ENCODE measurements at places on chromosomes 16 and 17.
A peak's percentile ranks its signal among the peaks of the same experiment; 100 is the strongest.

- DNase-seq: no peak
Measured at GRCh38 chr17:66849851-66850580, 15.1 kb downstream of the CACNG5 start.

DNA sequence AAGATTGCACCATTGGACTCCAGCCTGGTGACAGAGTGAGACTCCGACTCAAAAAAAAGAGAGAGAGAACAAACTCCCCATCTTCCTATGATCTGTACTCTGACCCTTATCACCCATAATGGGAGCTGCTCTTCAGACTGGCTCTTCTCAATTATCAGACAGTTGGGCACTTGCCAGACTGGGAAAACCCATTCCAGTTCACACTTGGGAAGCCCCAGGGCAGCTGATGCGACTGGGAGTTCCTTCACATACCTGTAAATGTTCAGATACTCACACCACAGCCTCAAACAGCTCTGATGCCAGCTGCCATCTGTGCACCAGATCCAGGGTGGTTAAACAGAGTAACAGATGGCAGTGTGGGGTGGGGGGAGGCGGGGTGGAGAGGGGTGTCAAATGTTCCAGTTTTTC lies 23.8 kb upstream of the TMEM101 start:
- DNase-seq: no peak

GRCh38 chr16:86363057-86363490 lies 147.3 kb upstream of the FOXF1 start:
- no peak for DNase-seq

DNA sequence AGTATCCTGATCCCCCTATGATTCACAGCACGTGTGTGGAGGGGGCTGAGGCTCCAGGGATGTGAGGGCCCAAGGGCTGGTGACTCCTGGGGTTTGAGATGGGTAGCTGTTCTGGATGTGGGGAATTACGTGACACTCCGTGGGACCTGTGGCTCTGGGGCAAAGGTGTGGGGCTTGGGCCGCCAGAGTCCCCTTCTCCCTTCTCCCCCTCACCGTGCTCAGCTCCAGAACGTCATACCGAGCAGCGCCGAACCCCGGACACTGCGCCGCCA lies 7.2 kb downstream of the PLEKHH3 start:
- no peak for DNase-seq

GRCh38 chr17:1967213-1967612 lies 57.9 kb downstream of the RTN4RL1 start:
- no peak for DNase-seq

DNA sequence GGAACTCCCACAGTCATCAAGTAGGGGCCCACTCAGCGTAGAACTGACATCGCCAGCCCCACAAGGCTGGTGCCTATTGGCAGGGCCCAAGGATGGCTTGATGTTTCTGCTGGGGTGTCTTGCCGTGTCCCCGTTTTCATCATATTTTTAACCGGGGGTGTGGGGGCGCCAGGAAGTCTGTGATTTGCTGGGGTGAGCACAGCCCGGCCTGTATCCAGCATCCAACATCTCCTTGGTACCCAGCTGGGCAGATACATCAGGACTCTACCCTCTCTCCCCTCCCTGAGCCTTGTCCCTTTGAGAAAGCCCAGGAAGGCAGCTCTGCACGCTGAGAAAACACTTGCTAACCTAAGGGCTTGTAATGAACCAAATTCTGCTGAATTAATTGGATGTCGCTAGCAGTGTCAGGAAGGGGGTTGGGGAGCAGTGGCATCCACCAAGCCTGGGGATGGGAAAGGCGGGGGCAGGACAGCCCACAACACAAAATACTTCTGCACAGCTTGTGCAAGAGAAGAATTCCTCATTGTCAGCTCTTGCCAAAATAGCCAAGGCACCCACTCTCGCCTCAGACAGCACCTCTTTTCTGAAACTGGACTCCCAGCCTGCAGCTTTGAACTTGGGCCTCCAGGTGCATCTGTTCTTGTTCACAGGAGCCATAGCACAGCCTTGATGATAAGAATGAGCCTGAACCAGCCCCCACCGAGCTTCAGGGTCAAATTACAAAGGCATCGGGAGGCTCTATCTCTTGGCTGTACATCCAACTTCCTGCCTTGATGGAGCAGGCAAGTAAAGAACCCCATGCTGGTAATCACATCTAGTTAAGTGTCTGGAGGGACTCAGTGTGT lies 63.7 kb upstream of the LYRM9 start:
- DNase-seq: no peak

- DNase-seq: no peak
Measured at GRCh38 chr16:1108299-1109252, 12.5 kb upstream of the C1QTNF8 start.

DNA sequence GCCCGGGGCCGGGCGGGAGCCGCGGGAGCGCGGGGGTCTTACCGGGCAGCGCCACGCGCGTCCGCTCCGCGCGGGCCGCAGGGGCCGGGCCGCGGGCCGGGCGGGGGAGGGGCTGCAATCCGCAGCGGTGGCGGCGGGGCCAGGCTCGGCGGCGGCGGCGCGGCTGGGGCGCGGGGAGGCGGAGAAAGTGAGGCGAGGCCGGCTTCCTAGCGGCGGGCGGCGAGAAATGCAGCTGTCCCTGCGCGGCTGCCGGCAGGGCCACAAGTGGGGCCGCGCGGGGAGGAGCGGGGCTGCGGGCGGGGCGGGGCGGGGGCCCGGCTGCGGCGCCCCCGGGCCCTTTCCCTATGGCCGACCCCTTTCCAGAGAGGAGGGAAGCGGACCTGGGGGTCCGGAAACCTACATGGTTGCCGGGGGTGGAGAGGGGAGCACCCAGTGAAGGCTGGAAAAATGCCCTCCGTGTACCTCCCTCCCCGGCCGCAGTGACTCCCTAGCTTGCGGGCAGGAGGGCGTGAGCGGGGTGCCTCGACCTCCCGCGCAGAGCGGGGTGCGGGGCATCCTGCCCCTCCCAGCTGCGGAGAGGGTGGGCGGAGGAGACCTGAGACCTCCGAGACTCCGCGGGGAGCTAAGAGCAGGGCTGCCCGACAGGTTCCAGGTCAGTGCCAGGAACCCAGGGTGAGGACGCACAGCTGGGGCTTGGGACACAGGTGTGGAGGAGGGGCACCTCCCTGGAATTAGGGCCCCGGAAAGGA lies at the start of gene CUEDC1:
Gene CUEDC1, minus strand, starts transcription at position 230 of the 749 bp plus-strand sequence. CDS start 69,848 bp downstream, outside the sequence.
- peak; percentile 67 for DNase-seq

DNA sequence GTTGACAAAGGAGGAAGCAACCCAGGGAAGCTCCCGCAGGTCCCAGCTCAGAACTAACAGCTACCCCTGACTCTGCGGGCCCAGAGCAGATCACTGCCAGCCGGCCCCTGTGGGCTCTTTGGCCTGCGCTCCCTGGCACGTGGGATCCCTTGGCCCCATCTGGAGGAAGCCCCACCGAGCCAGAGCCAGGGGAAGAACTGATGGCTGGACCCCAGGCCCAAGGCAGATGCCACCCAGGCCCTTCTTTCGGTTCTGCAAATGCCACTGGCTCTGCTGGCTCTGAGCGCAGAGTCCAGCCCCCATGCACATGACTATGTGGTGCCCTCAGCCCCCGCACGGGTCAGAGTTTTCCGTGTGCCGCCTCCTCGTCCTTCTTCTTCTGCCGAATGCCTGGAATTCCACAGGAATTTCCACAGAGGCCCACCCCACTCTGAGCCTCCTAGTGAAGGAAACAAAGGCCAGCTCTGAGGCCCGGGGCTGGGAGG lies 35.8 kb upstream of the SNN start:
- no peak for DNase-seq

- no peak for DNase-seq
Measured at GRCh38 chr16:27156579-27156978, 46.7 kb upstream of the KDM8 start.

DNA sequence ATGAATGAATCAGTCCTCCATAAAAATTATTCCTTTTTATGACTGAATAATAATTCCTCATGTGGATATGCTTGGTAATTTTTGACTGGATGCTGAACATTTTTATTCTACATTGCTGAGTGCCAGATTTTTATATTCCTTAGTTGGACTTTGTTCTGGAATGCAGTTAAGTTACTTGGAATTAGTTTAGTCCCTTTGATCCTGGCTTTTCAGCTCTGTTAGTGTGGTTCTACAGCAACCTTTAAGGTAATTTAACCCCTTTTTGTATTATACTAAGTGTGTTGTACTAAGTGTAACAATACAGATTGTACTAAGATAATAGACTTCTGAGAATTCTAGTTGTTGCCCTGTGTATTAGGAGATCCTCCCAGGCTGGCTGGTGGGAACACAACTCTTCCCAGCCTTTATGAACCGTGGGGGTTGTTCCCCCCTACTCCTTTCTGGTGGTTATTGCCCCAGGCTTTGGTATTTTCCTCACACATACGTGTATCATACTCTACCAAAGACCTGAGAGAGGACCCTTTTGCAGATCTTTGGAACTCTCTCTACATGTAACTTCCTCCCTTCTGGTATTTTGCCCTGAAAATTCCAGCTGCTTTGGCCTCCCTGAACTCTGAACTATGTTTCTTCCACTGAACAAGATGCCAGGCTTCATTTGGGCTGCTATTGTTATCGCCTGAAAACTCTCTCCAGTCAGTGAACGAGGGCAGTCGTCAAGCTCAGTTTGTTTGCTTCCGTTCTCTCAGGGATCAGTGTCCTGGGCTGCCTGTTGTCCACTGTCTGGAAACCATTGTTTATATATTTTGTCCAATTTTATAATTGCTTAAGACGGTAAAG lies 30.5 kb downstream of the TANGO6 start:
- no peak for DNase-seq

DNA sequence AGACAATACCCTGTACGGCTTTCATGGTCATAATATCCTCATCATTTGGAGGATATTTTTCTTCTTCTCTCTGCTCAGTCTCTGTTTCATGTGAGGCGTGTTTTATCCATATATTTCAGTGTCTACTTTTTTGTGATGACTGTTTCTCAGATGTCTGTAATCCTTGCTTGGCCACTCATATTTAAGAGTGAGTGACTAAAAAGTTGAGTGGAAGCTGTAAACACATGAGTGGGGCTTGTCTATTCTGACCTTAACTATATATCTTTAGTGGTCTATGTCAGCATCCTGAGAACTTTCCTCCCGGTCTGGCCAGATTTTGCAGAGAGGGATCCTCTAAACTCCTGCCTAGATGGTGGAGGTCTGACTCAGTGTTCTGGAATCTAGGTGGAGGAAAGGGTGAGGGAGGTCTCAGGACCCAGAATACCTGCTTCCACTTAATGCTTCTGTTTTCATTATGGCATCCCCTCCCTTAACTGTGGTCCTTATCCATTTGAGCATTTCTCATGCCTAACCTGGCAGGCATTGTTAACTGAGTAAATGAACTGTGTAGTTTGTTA lies 6.0 kb downstream of the DDX19B start:
- DNase-seq: no peak

GRCh38 chr17:50467855-50468303 lies 801 bp downstream of the CHAD start:
- no peak for DNase-seq

DNA sequence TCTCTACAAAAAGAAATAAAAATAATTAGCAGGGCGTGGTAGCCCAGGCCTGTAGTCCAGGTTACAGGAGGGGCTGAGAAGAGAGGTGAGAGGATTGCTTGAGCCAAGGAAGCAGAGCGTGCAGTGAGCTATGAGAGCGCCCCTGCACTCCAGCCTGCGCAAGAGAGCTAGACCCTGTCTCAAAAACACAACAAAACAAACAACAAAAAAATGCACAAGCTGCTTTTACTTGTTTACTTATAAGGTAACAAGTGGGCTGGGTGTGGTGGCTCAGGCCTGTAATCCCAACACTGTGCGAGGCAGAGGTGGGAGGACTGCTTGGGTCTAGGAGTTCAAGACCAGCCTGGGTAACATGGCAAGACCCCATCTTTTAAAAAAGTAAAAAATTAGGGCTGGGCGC lies 1.7 kb downstream of the CYTH1 start:
- peak; percentile 42 for DNase-seq

- DNase-seq: no peak
Measured at GRCh38 chr16:84413244-84414004, 45.1 kb downstream of the ATP2C2 start.

- DNase-seq: no peak
Measured at GRCh38 chr17:72134608-72135394, 14.0 kb downstream of the SOX9 start.

- no peak for DNase-seq
Measured at GRCh38 chr16:76571755-76572154, 294.6 kb downstream of the CNTNAP4 start.

GRCh38 chr16:70162041-70162451 lies 11.5 kb upstream of the CLEC18C start:
- no peak for DNase-seq

DNA sequence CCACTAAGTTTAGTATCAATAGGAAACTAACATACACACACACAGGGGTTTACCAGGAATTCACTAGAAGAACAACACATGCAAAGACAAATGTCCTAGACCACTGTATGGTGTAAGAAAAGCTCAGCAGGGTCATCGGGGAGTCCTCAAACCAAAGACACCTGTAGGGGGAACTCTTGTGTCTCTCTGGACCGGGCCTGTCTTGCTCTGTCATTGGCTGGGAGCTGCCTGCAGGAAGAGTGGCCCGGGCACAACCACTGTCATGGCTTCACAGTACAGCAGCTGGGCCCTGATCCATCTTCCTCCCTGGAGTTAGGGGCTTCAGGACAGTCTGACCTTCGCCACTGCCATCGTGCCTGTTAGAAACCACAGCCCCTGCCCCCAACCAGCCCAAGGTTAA lies 263.6 kb upstream of the DYNLRB2 start:
- DNase-seq: no peak

DNA sequence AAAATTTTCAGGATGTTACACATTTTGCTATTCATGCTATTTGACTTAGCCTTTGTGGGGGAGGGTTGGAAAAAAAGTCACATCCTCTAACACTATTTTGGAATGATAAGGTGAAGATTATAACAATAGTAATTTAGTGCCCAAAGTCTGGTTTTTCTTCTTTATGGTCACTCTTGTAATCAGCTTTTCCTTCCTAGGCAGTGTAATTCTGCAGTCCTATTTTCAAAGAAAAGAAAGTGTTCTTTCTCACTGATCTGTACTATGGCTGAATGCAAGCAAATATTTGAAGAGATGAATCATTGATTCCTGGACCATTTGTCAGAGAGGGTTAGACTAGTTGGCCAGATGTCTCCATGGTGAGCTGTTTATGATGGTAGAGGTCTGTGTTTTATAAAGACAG lies 8.4 kb downstream of the RSPRY1 start:
- DNase-seq: no peak

GRCh38 chr17:4908711-4909496 lies 6.0 kb upstream of the CHRNE start:
- peak; percentile 84 for DNase-seq

- DNase-seq: no peak
Measured at GRCh38 chr16:79098907-79099306, 501.6 kb downstream of the MAF start.

DNA sequence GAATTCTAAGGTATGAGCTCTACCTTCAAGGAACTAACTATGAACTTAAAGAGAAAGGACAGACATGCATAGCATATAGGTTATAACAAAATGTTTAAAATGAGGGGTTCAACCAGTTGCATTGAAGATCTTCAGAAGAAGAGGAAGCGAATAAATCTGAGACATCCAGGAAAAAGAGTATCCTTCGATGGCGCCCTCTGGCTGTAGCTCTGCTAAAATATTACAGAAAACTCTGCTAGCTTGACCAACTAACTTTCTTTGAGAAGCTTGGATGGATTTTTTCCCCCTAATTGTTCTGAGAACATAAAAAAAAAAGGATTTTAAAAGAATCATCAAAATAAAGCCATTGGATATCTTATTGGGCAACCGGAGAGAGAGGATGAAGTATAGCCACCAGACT lies 659.9 kb upstream of the SOX9 start:
- no peak for DNase-seq

GRCh38 chr16:66441586-66442375 lies 14.7 kb downstream of the BEAN1 start:
- no peak for DNase-seq

GRCh38 chr17:38604479-38605403 lies 1.0 kb downstream of the SRCIN1 start:
- DNase-seq: peak; percentile 23

GRCh38 chr17:44408786-44409185 lies 19.3 kb upstream of the ITGA2B start:
- DNase-seq: no peak
